Right atrium auricular region (tissue), 2 donors: ENCODE measurements at places on chromosomes 3 and 15.

GRCh38 chr3:138397983-138398382 lies 36.4 kb upstream of the ESYT3 start:
- DNase-seq: no peak
- H3K36me3 ChIP-seq: peaks cover 50% of the 10 kb centered on the region
- H3K27ac ChIP-seq: peak overlapping the region; percentile 72

GRCh38 chr3:171967932-171968678 lies 71.3 kb upstream of the FNDC3B start:
- no peaks in the 10 kb centered on the region for H3K4me1 ChIP-seq
- peak overlapping the region; percentile 24 for H3K27ac ChIP-seq
- no peak overlapping the region for H3K4me3 ChIP-seq
- no peaks in the 10 kb centered on the region for H3K36me3 ChIP-seq
- H3K27me3 ChIP-seq: no peaks in the 10 kb centered on the region

DNA sequence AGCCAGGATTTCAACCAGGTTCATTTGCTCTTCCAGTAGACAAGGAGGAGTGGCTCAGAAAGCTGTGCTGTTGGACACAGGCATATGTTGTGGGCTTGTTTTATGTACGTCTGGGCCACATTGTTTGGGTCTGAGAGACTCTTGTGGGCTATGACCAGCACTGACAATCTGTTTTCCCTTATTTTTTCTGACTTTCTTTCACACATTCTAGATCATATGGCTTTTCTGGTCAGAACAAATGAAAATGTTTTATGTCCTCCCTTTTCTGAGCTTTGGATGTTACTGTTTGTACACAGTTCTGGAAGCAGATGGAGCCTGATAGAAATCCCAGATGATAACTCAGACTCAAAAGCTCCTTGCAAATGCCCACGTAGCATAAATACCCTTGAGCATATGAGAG lies 85.8 kb upstream of the RGMA start:
- no peak for DNase-seq
- no peaks in the 10 kb centered on the region for H3K4me1 ChIP-seq
- H3K36me3 ChIP-seq: no peaks in the 10 kb centered on the region

GRCh38 chr15:47742334-47742733 lies 25.0 kb downstream of the SEMA6D start:
- H3K27me3 ChIP-seq: no peaks in the 10 kb centered on the region
- H3K27ac ChIP-seq: peak overlapping the region; percentile 51
- no peak for DNase-seq
- H3K36me3 ChIP-seq: no peaks in the 10 kb centered on the region
- H3K4me3 ChIP-seq: no peak overlapping the region

DNA sequence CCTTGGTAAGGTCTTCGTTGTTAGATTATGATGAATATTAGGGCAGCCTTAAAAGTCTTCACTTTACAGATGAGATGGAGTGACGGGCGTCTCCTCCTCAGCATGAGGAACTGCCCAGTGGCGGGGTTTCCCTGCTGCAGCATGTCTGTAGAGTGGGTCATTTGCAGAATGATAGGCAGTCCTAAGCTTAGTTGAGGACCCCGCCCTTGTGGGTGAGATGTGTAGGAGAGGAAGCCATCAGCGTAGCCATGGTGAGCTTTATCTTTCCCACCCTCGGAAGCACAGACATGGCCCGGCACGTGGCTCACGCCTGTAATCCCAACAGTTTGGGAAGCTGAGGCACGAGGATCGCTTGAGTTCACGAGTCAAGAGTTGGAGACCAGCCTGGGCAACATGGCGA lies 877 bp downstream of the NIT2 start:
- H3K4me3 ChIP-seq: peak overlapping the region; percentile 74
- DNase-seq: no peak
- H3K4me1 ChIP-seq: no peaks in the 10 kb centered on the region
- peak overlapping the region; percentile 86 for H3K27ac ChIP-seq
- H3K27me3 ChIP-seq: no peaks in the 10 kb centered on the region

DNA sequence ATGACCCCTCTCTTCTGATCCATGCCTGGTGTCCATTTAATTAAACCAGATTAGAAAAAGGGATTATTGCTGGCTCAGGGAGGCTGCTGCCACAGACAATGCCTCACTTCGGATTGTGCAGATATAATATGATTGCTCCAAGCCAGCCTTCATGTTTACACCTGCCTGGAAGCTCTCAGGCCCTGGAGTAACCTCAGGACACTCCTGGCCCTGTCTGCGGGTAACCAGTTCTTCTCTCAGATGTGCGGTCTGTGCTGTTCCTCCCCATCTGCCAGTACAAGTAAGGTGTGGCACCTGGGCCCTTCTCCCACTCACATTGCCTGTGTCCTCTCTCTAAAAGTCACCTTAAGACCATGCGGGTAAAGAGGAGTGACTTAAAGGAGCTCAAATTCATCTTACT lies 8.8 kb upstream of the GOLGA8J start:
- no peak for DNase-seq
- H3K4me3 ChIP-seq: no peak overlapping the region
- no peaks in the 10 kb centered on the region for H3K36me3 ChIP-seq
- H3K27me3 ChIP-seq: no peaks in the 10 kb centered on the region

GRCh38 chr3:94285872-94286271 lies 223.0 kb downstream of the NSUN3 start:
- H3K27ac ChIP-seq: no peak overlapping the region
- H3K36me3 ChIP-seq: no peaks in the 10 kb centered on the region
- DNase-seq: no peak
- no peaks in the 10 kb centered on the region for H3K27me3 ChIP-seq

GRCh38 chr3:157752956-157753786 lies 250.0 kb upstream of the VEPH1 start:
- no peaks in the 10 kb centered on the region for H3K4me1 ChIP-seq
- no peaks in the 10 kb centered on the region for H3K36me3 ChIP-seq
- no peaks in the 10 kb centered on the region for H3K27me3 ChIP-seq
- H3K4me3 ChIP-seq: no peak overlapping the region
- no peak overlapping the region for H3K27ac ChIP-seq

DNA sequence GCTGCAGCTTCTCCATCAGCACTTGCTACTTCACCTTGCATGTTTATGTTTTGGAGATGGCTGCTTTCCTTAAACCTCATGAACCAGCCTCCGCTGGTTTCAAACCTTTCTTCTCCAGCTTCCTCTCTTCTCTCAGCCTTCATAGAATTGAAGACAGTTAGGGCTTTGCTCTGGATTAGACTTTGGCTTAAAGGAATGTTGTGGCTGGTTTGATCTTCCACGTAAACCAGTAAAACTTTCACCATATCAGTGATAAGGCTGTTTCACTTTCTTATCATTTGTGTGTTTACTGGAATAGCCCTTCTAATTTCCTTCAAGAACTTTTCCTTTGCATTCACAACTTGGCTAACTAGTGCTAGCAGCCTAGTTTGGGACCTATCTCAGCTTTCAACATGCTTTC lies 11.7 kb upstream of the GNAT1 start:
- no peaks in the 10 kb centered on the region for H3K27me3 ChIP-seq
- no peak overlapping the region for H3K27ac ChIP-seq
- no peaks in the 10 kb centered on the region for H3K36me3 ChIP-seq
- H3K4me3 ChIP-seq: no peak overlapping the region

DNA sequence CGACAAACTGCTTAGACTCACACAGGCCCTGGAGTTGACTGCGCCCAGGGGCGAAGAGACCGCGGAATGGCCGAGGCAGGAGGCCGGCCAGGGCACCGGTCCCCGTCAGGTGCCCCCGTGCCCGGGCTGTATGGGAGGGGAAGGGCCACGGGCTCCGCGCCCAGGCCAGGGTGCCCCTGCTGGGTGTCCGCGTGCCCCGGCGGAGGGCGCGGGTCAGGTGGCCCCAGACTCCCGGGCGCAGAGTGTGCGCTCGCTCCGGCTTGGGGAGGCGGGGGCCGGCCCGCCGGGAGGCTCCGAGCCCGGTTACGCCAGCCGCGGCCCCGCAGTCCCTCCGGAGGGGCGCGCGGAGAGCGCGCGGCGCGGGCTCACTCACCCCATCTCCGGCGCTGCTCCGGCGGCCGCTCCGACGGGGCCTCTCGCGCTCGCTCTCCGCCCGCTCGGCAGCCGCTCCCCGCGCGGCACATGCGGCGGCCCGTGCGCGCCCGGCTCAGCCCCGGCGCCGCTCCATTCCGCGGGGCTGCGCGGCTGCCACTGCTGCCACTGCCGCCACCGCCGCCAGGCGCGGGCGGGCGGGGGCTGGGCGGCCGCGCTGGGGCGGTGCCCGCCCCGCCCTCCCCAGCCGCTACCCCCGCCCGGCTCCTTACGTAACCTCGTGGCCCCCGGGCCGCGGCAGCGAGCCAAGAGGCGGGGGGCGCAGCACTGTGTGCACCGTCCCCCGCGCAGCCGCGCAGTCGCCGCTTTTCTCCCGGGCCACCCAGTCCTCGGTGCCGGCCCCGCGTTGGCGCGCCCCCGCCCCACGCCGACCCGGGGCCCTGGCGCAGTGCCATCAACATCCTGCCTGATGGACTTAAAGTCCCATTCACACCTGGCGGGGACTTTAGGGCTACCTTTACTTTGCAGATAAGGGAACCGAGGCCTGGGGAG lies at the start of gene HOMER2:
TSS of gene HOMER2 (minus strand) at position 563 of the 924 bp plus-strand sequence. CDS start at position 378, 185 bp downstream.
- peak within 1 kb of the TSS; percentile 64 for H3K27ac ChIP-seq
- no peaks in the 10 kb centered on the region for H3K36me3 ChIP-seq
- H3K4me1 ChIP-seq: no peaks in the 10 kb centered on the region
- peak within 1 kb of the TSS; percentile 59 for H3K4me3 ChIP-seq

DNA sequence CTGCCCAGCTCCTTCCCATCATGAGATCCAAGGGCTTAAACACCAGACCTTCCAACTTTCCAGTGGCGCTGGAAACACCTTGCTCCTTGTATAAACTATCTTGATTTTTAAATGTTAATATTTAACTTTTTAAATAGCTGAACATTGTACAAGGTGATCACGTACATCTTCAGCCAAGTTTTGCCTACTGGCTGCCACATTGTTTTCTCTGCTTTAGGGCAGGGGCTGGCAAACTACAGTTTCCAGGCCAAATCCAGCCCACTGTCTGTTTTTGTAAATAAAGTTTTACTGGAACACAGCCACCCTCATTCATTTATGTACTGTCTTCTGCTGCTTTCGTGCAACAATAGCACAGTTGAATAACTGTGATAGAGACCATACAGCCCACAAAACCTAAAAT lies 27.6 kb upstream of the FOXP1 start:
- DNase-seq: no peak
- H3K36me3 ChIP-seq: no peaks in the 10 kb centered on the region
- H3K27me3 ChIP-seq: no peaks in the 10 kb centered on the region
- H3K27ac ChIP-seq: no peak overlapping the region
- no peak overlapping the region for H3K4me3 ChIP-seq
- H3K4me1 ChIP-seq: no peaks in the 10 kb centered on the region

DNA sequence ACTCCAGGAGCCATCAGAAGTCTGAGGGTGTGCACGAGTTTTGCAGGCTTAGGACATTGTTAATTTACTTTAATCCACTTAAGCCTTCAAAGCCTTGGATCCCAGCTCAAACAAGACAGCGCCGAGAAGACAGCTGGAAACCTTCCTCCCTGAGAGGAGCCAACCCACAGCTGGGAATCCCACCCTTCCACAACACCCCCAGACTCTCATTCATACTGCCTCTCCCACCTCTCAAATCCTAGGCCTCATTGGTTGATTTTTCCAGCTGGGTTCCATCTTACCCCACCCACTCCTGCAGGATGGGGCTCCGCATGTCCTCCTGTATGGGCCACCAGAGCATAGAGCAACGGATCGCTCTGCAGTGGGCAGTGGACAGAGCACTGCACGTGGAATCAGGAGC lies 80.4 kb downstream of the SEMA5B start:
- no peak for DNase-seq
- H3K27ac ChIP-seq: no peak overlapping the region
- H3K4me1 ChIP-seq: no peaks in the 10 kb centered on the region
- no peaks in the 10 kb centered on the region for H3K27me3 ChIP-seq

DNA sequence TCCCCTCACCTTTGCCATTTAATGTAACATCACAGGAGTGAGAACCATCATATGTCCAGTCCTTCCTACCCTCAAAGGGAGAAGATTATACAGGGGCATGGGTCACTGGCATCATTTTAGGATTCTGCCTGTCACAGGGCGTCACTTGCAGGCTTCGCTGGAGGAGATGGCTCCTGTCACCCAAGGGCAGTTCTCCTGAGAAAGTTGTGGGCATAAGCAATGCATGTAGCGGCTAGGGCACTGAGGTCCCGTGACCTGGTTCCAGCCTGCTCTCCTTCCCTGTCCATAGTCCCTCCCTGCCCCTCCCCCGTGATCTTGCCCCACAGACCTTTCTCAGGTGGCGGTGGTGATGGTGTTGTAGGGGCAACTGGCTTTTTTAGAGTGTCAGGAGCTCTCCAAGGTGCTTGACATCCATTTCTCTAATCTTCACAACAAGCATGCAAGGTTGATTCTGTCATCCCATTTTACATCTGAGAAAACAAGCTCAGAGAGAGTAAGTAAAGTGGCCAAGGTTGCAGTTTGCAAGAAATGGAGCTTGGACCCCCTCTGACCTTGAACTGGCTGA lies 241.5 kb upstream of the CTDSPL start:
- no peak overlapping the region for H3K4me3 ChIP-seq
- peaks cover 2% of the 10 kb centered on the region for H3K4me1 ChIP-seq
- DNase-seq: no peak
- no peaks in the 10 kb centered on the region for H3K36me3 ChIP-seq
- no peaks in the 10 kb centered on the region for H3K27me3 ChIP-seq

GRCh38 chr3:61983479-61983878 lies 389.9 kb downstream of the FEZF2 start:
- DNase-seq: no peak
- no peaks in the 10 kb centered on the region for H3K27me3 ChIP-seq
- no peaks in the 10 kb centered on the region for H3K4me1 ChIP-seq
- H3K4me3 ChIP-seq: no peak overlapping the region
- no peaks in the 10 kb centered on the region for H3K36me3 ChIP-seq

DNA sequence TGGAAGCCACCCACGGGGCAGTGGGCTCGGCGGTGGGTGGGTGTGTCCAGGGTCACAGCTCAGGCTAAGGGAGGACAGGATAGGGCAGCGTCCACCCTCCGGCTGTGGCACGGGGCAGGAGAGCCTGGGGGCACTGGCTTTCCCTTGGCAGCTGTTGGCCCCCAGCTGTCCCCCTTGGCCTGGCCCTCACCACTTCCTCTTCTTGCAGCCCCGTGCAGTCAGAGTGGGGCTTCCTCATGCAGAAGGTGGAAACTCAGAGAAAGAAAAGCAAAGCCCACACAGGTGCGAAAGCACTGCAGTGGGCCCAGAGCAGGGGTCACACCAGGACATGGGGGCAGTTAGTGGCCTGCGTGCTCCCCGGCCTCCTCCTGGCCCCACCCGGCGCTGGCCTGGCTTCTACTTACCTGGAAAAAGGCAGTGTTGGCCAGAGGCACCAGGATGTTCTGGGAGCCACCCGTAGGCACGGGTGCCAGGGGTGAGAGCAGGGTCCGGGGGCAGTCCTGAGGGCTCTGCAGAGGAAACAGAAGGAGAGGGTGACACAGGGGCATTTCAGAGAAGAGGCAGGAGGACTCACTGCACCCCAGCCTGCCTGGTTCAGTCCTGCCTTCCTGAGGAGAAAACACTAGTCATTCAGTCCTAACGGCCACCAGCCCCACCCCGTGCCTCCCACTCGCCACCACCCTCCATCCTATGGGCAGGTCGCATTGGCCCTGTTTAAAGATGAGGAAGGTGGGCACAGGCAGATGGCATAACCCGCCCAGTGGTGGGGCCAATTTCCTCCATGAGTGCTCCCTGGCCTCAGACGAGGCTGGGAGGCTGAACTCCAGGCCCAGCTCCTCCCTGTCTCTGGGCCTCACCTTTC lies 28.3 kb downstream of the PLXND1 start:
- peak overlapping the region; percentile 56 for H3K27ac ChIP-seq
- H3K36me3 ChIP-seq: peaks cover 43% of the 10 kb centered on the region
- no peaks in the 10 kb centered on the region for H3K27me3 ChIP-seq
- peaks cover 33% of the 10 kb centered on the region for H3K4me1 ChIP-seq
- H3K4me3 ChIP-seq: no peak overlapping the region
